ENCODE measurements at places on chromosomes 4 and X.

DNA sequence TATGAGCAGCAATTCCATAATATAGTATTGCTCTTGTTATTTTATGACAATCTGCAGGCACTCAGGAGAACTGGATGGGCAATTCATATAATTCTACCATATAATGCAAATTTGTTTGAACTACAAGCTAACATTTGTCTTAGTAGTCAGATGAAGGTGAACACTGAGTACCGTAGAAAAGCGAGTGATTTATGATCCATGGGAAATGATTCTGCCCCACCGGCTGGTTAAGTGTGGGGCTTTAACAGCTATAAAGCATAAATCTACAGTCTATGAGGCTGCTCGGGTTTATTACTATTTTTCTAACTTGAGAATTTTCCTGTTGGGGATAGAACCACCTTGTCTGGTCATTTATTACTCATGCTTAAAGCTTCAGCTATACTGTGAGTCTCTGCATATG lies 275.5 kb downstream of the PCDH10 start:
- no peak for DNase-seq

- DNase-seq, result no peak
Observed at GRCh38 chr4:144709793-144710525, 64.0 kb downstream of the HHIP start.

GRCh38 chr4:4425696-4426095 lies 38.8 kb downstream of the NSG1 start:
- no peak for DNase-seq

GRCh38 chr4:143253166-143253565 lies 68.4 kb downstream of the USP38 start:
- DNase-seq, result no peak

- DNase-seq, result no peak
Observed at GRCh38 chr4:78032446-78032845, 24.7 kb upstream of the FRAS1 start.

GRCh38 chrX:43655151-43656004 lies 721 bp upstream of the MAOA start:
- no peak for DNase-seq

- DNase-seq, result no peak
Observed at GRCh38 chrX:68807818-68808217, 21.0 kb upstream of the EFNB1 start.

DNA sequence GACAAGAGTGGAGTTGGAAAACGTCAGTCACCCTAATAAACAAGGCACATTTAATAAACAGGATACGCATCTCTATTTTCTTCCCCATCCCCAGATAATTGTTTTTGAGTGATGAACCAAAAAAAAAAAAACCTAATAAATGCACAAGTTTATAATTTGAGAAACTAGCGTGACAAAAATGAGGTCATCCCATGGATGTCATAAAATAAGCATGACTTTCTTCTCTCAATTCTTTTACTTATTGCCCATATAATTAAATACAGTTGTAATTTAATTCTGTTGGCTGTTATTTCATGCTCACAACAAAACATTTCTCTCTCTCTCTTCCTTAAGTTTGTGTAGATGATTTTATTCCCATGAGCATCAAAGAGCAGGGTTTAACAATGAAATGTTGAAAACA lies 20.7 kb downstream of the PRKG2 start:
- no peak for DNase-seq

- no peak for DNase-seq
Observed at GRCh38 chr4:24209906-24210305, 320.1 kb upstream of the PPARGC1A start.
